Karpas-422 (cell line): ENCODE measurements at places on chromosomes 16 and 17.
A peak's percentile ranks its signal among the peaks of the same experiment; 100 is the strongest.

GRCh38 chr17:29018788-29019474 lies 13.1 kb upstream of the SEZ6 start:
- no peak for DNase-seq

DNA sequence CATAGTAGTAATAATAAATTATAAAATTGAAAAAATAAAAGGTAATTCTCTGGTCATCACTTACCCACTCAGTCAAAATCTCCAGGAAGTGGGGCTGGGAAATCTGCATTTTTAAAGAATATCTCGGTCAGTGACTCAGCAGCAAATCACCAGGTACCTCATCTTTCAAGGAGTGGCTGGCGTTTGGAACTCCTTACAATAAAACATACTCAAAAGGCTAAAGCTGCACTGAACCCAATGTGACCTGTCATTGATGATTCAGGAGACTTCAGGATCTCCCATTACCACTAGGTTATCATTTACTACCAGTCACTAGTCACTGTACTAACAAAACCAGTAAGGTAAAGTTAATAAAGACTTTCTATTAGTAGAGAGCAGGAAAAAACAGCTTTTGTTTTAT lies 21.5 kb upstream of the RFFL start:
- no peak for DNase-seq

- no peak for DNase-seq
Observed at GRCh38 chr17:59299400-59300092, 31.9 kb upstream of the YPEL2 start.

GRCh38 chr16:58384437-58385055 lies 7.7 kb upstream of the GINS3 start:
- no peak for DNase-seq

DNA sequence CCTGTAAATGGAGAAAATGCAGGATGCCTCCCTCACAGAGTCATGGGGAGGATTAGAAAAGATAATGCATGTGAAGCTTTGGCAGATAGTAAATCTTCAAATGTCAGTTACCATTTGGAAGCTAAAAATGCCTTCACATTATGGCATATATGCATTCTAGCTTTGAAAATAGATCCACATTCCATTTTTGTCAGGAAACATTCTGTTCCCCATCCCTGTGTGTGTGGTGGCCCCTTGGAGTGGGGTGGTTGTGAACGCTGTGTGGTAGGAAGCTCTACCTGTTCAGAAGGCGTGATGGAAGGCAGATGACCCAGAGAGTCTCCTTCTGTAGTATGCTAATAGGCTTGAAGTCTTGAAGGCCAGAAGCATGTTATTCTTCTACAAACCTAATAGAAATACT lies 242.0 kb downstream of the HAPSTR1 start:
- DNase-seq, result no peak

- DNase-seq, result no peak
Observed at GRCh38 chr17:57296231-57296630, 39.9 kb downstream of the MSI2 start.

GRCh38 chr17:60729854-60730253 lies 52.2 kb downstream of the BCAS3 start:
- DNase-seq, result no peak

DNA sequence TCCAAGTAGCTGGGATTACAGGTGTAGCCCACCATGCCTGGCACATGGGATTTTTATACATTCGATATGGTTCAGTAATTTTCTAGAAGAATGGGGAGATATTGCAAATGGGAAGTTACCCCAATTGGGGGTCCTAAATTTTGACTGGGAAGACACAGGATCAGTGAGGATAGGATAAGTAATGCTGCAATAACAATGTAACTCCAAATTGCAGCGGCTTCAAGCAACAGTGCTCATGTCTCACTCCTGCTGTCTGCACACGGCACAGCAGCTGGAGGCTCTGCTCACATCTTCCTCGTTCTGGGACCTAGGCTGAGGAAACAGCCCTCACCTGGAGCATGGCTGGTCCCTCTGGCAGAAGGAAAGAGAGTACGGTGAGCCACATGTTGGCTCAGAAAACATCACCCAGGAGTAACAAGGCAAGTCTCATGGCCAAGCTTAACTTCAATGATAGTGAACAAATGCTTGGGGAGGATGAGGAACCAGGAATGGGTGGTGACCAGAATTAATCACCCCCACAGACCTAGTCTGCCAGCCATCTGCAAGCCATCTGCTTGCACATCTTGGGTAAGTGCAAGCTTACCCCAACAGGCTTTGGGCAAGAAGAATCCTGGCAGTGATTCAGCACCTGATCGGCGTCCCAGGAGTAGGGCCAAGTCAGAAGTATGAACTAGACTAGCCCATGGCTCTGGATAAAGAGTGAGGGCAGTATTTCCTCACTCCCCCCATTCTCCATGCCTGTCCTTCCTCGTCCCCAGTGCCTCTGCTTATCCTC lies 229.2 kb downstream of the COPRS start:
- no peak for DNase-seq

DNA sequence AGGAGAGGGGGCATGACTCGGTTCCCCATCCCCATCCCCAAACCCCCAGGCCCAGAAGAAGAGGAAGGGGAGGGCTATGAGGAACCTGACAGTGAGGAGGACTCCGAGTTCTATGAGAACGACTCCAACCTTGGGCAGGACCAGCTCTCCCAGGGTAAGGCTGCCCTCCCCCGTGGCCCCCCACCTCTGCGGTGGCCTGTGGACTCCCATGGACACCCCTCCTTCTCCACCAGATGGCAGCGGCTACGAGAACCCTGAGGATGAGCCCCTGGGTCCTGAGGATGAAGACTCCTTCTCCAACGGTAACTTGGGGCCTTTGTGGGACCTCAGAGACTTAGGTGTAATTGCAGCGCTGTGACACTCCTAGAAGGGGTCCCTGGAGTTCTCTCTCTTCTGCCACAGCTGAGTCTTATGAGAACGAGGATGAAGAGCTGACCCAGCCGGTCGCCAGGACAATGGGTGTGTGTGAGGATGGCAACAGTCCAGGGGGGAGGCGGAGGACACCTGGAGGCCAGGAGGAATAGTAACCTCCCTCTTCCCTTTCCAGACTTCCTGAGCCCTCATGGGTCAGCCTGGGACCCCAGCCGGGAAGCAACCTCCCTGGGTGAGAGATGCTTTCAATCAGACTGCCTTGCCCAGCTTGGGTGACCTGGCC lies 5.6 kb downstream of the CD19 start:
- DNase-seq, result no peak

- DNase-seq, result no peak
Observed at GRCh38 chr17:79714176-79715097, 16.3 kb upstream of the ENPP7 start.

DNA sequence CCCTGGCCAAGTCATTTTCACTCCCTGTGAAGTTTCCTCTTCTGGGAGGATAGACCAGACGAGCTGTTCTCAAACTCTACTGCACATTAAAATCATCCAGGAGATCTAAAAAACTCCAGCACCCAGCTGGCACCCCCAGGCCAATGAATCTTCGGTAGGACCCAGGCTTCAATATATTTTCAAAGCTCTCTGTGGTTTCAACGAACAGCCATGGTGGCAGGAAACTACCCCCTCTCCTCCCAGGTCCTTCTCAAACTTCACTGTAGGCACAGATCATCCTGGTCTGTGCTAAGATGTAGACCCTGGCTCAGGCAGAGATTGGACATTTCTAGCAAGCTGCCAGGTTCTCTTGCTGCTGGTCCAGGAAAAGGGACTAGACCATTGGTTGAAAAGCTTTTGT lies 38.7 kb upstream of the GRIN2A start:
- DNase-seq, result no peak

DNA sequence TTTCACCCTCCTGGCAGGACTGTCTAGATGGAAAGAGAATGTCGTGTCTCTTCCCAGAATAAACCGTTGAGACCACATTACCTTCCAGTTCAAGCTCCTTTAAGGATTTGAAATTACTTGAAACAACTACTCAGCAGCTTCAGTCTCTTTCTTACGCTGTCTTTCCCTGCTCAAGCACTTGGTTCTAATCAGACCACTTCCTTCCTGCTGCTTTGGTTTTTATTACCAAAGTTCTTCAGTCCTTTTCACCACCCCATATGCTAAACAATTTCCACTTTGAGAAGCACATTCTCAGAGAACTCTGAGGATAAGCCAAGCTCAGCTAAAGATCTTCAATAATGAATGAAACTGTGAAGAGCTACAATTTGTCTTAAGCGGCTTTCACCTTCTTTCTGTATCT lies 105.4 kb downstream of the STX8 start:
- no peak for DNase-seq

GRCh38 chr17:13871261-13871660 lies 198.0 kb upstream of the COX10 start:
- no peak for DNase-seq

GRCh38 chr17:28947639-28948038 lies 3.7 kb downstream of the PHF12 start:
- DNase-seq, result no peak

GRCh38 chr17:74831444-74832146 lies 28.1 kb downstream of the GRIN2C start:
- DNase-seq, result no peak

DNA sequence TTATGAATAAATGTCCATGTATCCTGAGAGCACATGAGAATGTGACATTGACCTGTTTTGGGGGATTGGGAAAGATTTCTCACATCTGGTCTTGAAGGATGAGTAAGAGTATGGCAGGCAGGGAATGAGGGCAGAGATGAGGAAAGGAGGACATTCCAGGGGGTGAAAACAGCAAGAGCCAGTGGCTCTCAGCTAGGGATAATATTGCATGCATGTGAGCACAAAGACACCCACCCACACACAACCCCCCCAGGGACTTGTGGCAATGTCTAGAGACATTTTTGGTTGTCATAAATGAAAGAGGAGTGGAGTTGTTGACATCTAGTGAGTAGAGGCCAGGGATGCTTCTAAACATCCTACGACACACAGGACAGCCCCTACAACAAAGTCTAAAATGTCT lies 6.0 kb downstream of the MYO1D start:
- no peak for DNase-seq

DNA sequence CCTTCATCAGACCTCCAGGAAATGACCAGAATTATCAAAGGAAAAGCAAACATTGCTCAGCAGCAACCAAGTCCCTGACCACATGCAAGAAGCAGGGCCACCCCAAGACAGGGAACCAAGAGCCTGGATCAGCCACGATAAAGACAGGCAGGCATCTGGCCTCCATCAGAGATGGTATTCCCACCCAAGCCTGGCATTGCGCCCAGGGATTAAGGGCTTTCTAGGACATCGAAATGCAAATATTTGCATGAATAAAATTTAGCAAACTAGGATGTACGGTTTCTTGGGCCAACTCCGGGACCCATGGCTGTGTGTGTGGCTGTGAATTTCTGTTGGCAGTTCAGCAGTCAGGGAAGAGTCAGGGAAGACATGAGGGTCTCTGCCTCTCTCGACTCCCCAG lies 241.4 kb upstream of the DYNLRB2 start:
- no peak for DNase-seq

- DNase-seq, result no peak
Observed at GRCh38 chr16:88722784-88723506, 16.6 kb downstream of the CTU2 start.

DNA sequence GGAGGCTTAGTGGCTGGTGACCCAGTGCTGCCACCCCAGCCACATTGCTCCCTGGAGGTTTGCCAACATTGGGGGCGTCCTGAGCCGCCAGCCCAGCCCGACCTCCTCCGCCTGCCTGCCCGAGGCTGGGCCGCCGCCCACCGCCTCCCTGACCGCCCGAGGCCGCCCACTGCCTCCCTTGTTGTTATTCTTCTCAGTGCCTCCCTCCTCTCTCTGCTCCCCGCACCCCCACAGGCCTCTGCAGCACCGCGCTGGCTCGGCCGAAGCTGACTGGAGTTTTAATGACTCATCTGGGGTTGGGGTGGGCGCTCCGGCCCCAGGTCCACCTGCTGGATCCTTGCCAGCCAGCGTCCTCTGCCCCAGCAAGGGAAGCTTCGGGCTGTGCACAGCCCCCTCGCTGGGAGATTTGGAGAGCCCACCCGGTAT lies 102.5 kb downstream of the RBFOX3 start:
- DNase-seq, result no peak

DNA sequence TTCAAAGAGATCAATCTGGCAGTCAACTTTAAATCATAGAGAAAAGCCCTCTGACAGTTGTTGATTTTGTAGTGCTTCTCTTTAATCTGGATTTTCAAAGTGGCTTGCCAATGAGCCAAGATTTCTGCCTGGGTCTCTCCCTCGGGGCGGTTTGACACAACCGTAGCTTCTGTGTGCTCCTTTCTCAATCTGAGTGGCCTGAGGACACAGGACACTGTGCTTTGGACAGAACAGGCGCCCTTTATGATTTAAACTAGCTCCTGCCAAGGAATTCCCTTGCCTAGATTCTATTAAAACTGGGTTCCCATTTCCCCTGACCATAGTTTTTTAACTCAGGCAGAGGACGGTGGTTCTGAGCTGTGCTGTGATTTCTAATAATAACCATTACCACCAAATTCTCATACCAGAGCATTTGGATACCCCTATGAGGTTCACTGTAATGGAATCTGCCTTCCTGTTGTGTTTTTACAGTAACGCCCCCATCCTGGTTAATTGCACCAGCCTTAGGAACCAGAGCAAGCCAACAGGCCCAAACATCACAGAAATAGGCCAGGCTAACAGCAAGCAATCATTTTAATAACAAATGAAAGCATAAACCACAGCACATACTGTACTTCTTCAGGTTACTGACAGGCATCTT lies 4.0 kb downstream of the ZFHX3 start:
- no peak for DNase-seq

DNA sequence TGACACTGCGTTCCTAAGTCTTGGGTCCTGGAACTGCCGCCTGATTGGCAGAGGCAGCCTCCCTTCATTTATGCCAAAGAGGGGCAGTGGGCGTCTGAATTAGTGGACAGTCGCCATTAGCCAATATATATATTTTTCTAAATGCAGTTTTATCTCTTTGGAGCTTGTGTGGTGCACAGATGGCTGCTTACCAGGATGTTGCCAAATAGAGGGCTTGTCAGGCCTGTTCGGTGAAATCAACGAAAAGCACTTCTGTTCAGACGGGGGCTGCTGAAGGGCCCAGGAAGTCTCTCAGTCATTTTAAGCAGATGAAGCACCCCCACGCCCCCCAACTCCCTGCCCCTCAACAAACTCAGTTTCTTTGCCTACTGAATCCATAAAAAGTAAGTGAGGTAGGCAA lies 66.0 kb downstream of the RAP1GAP2 start:
- DNase-seq, result no peak

DNA sequence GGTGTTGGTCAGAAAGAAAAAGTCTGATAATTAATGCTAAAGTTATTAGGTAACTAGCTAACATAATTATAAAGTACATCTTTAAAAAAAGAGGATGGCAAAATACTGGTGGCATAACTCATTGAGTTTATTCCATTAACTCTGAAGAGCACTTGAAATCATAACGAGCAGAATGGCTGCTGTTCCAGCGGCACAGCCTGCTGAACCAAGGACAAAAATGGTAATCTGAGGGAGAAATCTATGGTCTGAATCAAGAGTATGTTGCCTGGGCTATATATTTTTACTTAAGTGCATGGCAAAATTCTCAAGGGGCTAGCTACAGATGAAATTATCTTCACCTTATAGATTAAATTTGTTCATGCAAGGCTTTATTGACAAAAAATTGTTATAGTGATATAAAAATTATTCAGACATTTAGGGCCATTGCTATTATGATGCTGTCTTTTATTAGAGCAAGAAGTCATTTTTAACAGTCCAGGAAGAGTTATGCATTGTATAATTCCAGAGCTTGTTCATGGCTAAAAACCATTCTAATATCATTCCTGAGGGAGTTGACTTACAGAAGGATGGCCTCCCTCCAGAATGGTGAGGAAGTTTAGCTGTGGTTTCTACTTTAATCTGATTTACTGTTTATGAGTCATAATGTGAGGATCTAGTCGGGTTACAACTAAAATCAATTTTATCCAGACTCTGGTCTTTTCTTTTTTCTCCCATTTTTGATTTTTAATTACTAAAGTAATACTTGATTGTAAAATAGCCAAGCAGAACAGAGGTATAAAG lies 41.4 kb upstream of the ANKFN1 start:
- DNase-seq, result peak; percentile 9

GRCh38 chr17:40903129-40903847 lies 18.2 kb upstream of the KRT20 start:
- DNase-seq, result no peak
